ENCODE measurements at places on chromosomes 7 and 10. TPM values are rescaled to one million over a fixed set of nuclear protein-coding genes. Genes with fewer than 3 reads are reported as not detected.

DNA sequence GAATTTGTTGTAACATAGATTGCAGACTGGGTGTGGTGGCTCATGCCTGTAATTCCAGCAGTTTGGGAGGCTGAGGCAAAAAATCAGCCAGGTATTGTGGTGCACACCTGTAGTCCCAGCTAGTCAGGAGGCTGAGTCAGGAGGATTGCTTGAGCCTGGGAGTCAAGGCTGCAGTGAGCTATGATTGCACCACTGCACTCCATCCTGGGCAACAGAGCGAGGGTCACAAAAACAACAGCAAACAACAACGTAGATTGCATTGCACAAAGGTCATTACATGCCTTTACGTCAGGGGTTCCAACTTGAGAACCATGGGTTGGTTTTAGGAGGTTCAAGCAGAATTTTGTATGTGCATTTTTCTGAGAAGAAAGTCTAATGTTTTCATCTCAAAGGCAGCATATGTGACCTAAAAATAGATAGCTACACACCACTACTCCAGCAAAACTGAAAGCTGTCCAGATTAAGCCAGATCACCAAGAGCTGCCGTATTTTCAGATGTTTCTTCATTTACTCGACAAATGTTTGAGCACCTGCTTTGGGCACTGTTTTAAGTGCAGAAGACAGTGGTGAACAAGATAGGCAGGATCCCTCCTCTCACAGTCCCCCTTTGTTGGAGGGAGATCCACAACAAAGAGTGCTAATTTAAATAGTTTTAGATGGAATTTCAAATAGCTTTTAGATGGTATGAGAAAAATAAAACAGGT, 28.3 kb upstream of the CYP26C1 start:
- peak; percentile 28 for DNase-seq

DNA sequence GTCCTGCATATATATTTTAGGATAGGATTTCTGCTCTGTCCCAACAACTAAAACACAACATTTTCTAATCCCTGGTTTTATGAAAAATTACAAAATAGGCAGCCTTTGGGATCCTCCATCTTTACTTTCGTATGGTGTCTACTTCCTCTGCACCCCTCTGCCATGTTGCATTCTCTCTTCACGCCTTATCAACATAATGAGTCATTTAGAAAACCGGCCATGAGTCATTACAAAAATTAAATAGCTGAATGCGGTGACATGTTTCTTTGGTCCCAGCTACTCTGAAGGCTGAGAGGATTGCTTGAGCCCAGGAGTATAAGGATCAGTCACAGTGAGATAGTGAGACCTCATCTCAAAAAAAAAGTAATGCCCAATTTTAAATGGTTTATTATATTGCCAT, 148.1 kb upstream of the CELF2 start:
- DNase-seq, result no peak

DNA sequence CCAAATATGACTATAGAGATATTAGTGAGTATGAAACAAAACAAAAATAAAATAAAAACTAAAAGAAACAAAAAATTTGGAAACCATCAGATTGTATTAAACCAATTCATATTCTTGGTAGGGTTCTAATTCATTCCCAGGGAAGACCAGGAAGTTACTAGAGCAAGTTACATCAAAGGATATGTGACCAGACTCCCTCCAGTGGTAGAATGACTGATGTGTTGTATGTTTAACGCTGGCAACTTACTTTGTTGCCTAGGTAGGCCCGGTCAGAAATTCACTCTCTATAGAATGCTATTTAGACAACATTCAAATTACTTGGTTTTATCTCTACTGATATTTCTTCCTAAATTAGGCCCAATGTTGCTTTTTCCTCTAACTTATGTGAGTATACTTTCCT, 5.2 kb downstream of the PHYHIPL start:
- DNase-seq, result peak; percentile 33

GRCh38 chr7:10940704-10941355, 32.8 kb upstream of the PHF14 start:
- DNase-seq, result peak; percentile 24

DNA sequence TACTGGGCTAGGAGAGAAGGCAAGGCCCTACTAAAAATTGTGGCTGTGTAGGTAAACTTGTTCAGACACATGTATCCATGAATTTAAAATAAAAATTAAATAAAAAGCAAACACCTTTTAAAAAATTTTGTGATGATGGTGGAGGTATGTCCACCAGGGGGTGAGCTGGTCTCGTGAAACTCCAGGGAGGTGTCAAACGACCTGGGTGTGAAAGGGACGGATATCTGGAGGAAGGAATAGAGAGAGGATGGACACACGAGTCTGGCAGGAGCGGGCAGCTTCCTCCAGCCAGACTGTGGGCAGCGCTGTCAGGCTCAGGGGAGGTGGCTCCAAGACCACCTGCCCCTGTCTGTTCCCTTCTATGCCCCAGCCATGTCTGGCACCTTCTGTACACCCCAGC, 34.8 kb upstream of the DMBT1 start:
- DNase-seq, result no peak

- no peak for DNase-seq
Observed at GRCh38 chr7:53426145-53426750, 390.8 kb downstream of the POM121L12 start.

Gene PNLIP
- total RNA-seq, result not detected
